ENCODE measurements at places on chromosomes 5 and 9. TPM values are rescaled to one million over a fixed set of nuclear protein-coding genes. Genes with fewer than 3 reads are reported as not detected.

Gene PCDHGA6
- 0.18 TPM for total RNA-seq

Gene NUTM2F
- total RNA-seq = not detected

GRCh38 chr9:109014608-109015280, 1.4 kb upstream of the CTNNAL1 start:
- H3K4me1 ChIP-seq = peaks cover 40% of the 10 kb centered on the region
- DNase-seq = no peak
- peak overlapping the region; percentile 99 for H3K27ac ChIP-seq
- H3K36me3 ChIP-seq = peaks cover 6% of the 10 kb centered on the region

DNA sequence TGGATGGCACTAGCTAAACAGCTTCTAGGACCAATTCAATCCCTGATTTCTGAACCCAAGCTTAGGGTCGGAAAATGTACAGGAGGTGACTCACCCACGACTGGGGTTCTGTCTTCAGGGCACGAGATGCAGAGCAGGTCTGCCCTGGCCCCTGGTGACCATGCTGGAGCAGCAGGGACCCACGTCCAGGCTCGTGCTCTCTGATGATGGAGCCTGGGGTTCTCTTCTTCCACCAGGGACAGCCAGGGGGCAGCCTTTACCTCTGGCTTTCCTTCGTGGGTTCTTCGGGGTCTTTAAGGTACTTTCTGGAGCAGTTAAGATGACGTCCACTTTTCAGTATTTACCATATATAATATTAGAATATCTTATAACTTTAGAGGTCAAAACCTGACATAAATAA, 2.1 kb downstream of the CFAP77 start:
- H3K36me3 ChIP-seq = no peaks in the 10 kb centered on the region
- H3K27me3 ChIP-seq = peaks cover 46% of the 10 kb centered on the region
- H3K27ac ChIP-seq = no peak overlapping the region
- no peak overlapping the region for H3K4me3 ChIP-seq
- H3K4me1 ChIP-seq = peaks cover 11% of the 10 kb centered on the region
- no peak for DNase-seq

DNA sequence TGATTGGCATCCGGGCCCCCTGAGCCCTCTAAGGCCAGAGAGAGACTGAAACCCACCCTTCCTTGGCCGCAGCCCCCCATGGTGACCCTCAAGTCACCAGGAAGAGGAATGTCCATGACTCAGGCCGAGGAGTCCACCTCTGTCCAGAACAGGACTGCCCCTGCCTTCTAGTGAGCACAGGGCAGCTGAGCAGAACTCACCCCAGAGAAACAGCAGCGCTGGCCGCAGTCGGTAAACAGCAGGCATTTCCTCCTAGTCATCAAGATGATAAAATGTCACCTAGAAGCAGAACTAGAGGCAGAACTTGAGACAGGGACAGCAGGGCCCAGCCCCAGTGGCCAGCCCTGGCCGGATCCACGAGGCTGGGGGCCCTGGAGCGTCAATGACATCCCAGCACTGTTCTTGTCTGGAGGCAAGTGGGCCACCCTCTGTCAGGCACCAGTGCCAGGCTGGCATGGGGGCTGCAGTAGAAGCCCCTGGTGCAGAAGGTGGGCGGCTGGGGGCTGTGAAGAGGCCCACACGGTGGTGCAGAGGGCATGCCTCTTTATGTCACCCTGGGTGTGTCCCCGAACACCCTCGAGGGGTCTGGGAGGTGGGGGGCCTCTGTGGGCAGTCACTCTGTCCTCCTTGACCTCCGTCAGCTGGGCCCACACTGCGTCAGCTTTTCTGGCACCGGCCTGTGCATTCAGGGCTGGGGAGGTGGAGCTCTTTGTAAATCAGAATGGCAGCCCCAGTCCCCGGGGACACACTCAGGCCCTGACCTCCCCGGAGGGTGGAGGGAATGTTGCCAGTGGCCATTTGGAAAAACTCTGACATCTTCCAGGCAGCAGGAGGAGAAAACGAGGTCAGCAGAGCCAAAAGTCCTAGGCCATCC, 83.0 kb downstream of the NTNG2 start:
- peak overlapping the region; percentile 4 for H3K27ac ChIP-seq
- H3K27me3 ChIP-seq = peaks cover 6% of the 10 kb centered on the region
- H3K36me3 ChIP-seq = no peaks in the 10 kb centered on the region
- peak overlapping the region; percentile 8 for H3K4me3 ChIP-seq
- no peak for DNase-seq
- peaks cover 45% of the 10 kb centered on the region for H3K4me1 ChIP-seq

GRCh38 chr5:56346741-56347535, 113.8 kb upstream of the ANKRD55 start:
- DNase-seq = no peak
- H3K27ac ChIP-seq = peak overlapping the region; percentile 11
- H3K27me3 ChIP-seq = no peaks in the 10 kb centered on the region
- peaks cover 29% of the 10 kb centered on the region for H3K4me1 ChIP-seq

GRCh38 chr9:134301387-134302129, 24.7 kb upstream of the RXRA start:
- H3K4me1 ChIP-seq = peaks cover 10% of the 10 kb centered on the region
- no peak overlapping the region for H3K4me3 ChIP-seq
- H3K27ac ChIP-seq = no peak overlapping the region
- no peak for DNase-seq
- peaks cover 5% of the 10 kb centered on the region for H3K27me3 ChIP-seq

DNA sequence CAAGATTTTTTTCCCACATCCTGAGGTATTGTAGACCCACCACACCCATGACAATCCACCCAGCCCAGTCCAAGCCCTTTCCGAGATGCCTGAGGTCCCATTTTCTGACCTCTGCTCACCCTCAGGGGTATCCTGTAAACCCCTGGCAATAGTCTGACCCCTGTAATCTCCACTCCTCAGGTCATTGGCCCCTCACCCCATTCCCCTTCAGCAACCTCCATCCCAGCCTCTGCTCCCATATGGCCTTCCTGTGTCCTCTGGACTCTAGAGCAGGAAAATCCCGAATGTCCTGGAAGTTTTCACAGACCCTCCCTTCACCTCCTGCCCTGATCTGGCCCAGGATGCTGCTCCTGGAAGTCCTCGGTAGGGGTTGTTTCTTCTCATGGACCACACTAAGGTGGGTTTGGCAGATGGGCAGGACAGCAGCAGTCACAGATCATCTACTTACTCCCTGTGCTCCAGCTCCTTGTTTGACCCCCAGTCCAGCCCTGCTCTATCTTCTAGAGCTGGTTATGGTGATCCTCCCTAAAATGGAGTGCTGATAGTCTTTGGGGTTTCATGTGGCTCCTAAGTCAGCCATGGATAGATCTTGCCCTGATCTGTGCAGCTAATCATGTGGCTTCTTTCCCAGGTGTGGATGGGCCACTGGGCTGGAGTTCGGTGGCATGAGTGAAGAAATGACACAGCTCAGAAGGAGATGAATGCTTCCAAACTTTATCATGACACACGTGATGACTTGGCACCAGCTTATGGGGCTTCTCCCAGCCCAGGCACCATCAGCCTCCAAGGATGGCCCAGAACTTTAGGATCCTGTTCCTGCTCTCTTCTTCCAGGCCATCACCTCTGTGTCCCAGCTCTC, 12.0 kb upstream of the ACSL6 start:
- H3K27ac ChIP-seq = no peak overlapping the region
- H3K4me1 ChIP-seq = no peaks in the 10 kb centered on the region
- no peaks in the 10 kb centered on the region for H3K36me3 ChIP-seq
- peaks cover 51% of the 10 kb centered on the region for H3K27me3 ChIP-seq

DNA sequence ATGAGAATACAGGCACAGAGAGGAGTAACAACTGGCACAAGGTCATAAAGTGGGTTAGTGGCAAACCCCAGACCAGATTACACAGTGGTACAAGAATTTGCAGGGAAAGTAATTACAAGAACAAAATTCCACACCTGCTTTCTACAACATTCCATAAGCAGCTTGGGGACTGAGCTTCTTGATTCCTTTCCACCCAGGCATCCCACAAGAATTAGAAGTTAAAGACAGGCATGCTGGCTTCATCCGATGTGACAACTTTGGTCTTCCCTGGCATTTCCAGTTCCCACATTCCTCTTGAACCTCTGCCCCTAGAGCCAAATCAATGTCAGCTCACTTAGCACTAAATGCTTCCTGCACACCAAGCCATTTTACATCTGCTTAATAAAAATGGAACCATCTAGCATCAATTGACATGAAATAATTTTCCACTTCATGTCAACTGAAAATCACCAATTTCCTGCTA, 435.8 kb upstream of the PAPPA start:
- no peak overlapping the region for H3K4me3 ChIP-seq
- H3K36me3 ChIP-seq = no peaks in the 10 kb centered on the region
- peaks cover 55% of the 10 kb centered on the region for H3K4me1 ChIP-seq
- H3K27me3 ChIP-seq = no peaks in the 10 kb centered on the region
